ENCODE measurements at places on chromosomes 11 and 22. TPM values are rescaled to one million over a fixed set of nuclear protein-coding genes. Genes with fewer than 3 reads are reported as not detected.

GRCh38 chr11:44104481-44105294 lies 9.2 kb downstream of the EXT2 start:
- no peak for DNase-seq
- no peak overlapping the region for H3K27ac ChIP-seq
- no peaks in the 10 kb centered on the region for H3K27me3 ChIP-seq

DNA sequence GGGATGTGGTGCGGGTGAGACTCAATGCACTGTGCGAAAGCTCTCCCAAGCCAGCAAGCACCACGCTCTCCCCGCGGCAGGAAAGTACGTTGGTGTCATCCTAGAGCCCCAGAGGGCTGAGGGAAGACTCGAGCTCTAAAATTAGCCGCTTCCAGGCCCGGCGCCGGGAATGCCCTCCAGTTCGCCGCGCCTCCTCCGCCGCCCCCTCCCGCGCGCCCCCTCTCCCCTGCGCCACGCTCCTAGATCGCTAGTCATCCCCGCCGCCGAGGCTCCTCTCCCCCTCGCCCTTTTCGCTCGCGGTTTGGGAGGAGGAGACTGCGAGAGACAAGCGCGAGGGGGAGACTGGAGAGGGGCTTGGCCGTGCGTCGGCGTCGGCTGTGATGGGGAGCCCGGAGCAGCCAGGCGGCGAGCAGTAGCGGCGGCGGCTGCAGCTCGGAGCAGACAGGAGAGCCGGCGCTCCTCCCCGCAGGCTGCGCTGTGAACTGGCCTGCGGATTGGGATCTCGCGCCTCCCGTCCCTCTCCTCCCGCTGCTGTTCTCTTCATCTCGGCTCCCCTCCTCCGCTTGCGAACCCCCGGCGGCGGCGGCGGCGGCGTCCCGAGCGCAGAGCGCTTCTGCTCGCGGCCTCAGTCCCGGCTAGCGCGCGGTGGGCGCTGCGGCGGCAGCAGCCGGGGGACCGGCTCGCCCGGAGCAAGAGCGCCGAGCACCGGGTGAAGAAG lies at the start of gene FAT3:
FAT3 (plus strand) TSS at position 412 of the 718 bp plus-strand sequence. CDS start 127,295 bp downstream, outside the sequence.
- H3K27ac ChIP-seq, result no peak within 1 kb of the TSS
- DNase-seq, result no peak
- H3K4me3 ChIP-seq, result no peak within 1 kb of the TSS
- H3K36me3 ChIP-seq, result no peaks in the 10 kb centered on the region

DNA sequence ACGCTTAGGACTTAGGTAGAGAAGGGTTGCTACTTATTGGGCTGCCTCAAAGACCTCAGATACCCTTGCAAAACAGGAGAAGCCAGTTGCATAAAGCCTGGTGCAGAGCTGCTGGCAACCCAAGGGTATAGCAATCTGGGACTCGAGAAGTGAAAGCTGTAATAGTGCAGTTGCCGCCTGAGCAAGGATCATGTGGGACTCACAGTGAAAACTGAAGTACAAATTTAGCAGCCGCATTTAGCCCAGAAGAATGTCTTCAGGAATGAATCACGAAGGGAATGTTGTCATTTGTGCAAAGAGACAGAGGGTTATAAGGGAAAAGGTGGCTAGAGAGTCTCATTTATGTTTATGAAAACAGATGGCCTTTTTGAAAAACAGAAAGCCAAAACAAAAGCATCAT lies 267.2 kb downstream of the TENM4 start:
- no peaks in the 10 kb centered on the region for H3K4me1 ChIP-seq
- H3K36me3 ChIP-seq, result no peaks in the 10 kb centered on the region
- H3K27ac ChIP-seq, result no peak overlapping the region
- peaks cover 2% of the 10 kb centered on the region for H3K27me3 ChIP-seq

The SLC22A9 gene
- total RNA-seq, result not detected

The TRIM51 gene
- not detected for total RNA-seq

DNA sequence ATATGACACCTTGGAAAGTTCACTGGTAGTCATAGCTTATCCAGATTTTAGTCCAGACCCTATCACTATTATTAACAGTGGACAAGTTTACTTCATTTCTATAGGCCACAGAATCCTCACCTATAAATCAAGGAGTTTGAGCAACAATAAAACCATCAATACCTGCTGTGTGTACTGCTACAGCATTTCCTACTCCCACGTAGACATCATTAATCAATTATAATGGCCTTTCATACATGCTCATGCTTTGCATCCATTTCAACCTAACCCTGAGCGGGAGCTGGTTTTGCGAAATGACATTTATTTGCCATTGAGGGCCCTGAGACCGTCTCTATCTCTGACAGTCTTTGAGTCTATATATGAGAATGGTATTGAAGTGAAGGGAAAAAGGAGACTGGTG lies 312.3 kb downstream of the FAT3 start:
- no peak for DNase-seq
- no peaks in the 10 kb centered on the region for H3K4me1 ChIP-seq
- H3K27ac ChIP-seq, result no peak overlapping the region
- no peak overlapping the region for H3K4me3 ChIP-seq
- H3K27me3 ChIP-seq, result no peaks in the 10 kb centered on the region
- H3K36me3 ChIP-seq, result no peaks in the 10 kb centered on the region

DNA sequence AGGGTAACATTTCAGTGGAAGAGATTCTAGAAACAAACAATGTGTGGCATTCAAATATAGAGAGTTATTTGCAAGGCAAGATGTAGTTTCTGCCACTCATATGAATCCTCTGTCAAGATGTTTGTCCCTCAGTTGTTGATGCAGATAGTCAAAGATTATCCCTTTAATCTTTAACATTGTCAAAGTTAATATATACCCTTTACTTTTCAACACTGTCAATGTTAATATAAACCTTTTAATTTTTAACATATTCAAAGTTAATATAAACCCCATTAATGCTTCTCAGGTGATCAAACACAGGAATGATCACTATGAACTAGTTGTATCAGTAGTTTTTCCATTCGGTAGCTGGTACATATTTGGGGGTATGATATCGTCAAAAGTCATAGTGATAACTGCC lies 51.9 kb upstream of the PICALM start:
- H3K36me3 ChIP-seq, result no peaks in the 10 kb centered on the region
- peaks cover 2% of the 10 kb centered on the region for H3K27me3 ChIP-seq
- H3K27ac ChIP-seq, result no peak overlapping the region
- no peak overlapping the region for H3K4me3 ChIP-seq
- H3K4me1 ChIP-seq, result peaks cover 27% of the 10 kb centered on the region
- no peak for DNase-seq

DNA sequence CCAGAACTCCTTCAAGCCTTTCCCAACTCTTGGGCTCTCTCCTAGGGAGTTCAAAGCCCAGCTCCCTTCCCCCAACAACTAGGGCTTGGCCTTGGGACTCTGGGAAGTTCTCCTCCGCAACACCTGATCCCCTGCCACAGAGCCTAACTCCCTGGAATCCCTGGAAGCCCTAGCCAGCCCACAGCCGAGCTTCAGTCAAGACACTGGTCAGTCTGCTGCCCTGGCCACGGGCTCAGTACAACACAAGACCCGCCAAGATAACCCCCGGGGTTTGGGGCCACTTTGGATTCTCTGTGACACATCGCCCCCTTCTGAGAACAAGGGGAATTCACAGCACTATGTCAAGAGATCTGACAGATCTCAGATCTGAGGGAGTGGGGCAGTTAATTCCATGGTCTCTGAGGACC lies 58.3 kb downstream of the SLC22A12 start:
- no peak overlapping the region for H3K4me3 ChIP-seq
- DNase-seq, result no peak
- H3K27ac ChIP-seq, result no peak overlapping the region

GRCh38 chr11:119567688-119568582 lies 145.0 kb upstream of the THY1 start:
- H3K36me3 ChIP-seq, result no peaks in the 10 kb centered on the region
- H3K27ac ChIP-seq, result no peak overlapping the region
- DNase-seq, result no peak
- H3K27me3 ChIP-seq, result peaks cover 26% of the 10 kb centered on the region
- no peak overlapping the region for H3K4me3 ChIP-seq
- H3K4me1 ChIP-seq, result peaks cover 5% of the 10 kb centered on the region

The PANX3 gene
- not detected for total RNA-seq

GRCh38 chr11:115699733-115700132 lies 195.5 kb upstream of the CADM1 start:
- no peaks in the 10 kb centered on the region for H3K4me1 ChIP-seq
- H3K4me3 ChIP-seq, result no peak overlapping the region
- no peaks in the 10 kb centered on the region for H3K27me3 ChIP-seq

The MS4A4E gene
- not detected for total RNA-seq

The ADAMTS8 gene
- total RNA-seq, result not detected

The PACSIN3 gene
- total RNA-seq, result 2.2 TPM

- peak overlapping the region; percentile 45 for H3K4me3 ChIP-seq
- no peaks in the 10 kb centered on the region for H3K27me3 ChIP-seq
- peak; percentile 25 for DNase-seq
- peaks cover 76% of the 10 kb centered on the region for H3K4me1 ChIP-seq
Observed at GRCh38 chr22:37631448-37632173, 7.9 kb upstream of the SH3BP1 start.

The SLC29A2 gene
- total RNA-seq, result 8.3 TPM

GRCh38 chr22:37371491-37371890 lies 55.8 kb downstream of the ELFN2 start:
- no peaks in the 10 kb centered on the region for H3K4me1 ChIP-seq
- no peak overlapping the region for H3K4me3 ChIP-seq
- H3K27ac ChIP-seq, result no peak overlapping the region

The CD3D gene
- total RNA-seq, result 557 TPM

The RRAS2 gene
- 43.7 TPM for total RNA-seq

Data from activated CD4-positive, alpha-beta T cell treated with anti-CD3 and anti-CD28 coated beads, Interleukin-2, amount 10 ng/mL, durations not matched to agents 7 days and 5 days (primary cell).